ENCODE measurements at places on chromosomes 2 and 18.

- DNase-seq: no peak
These were observed 33.5 kb downstream of the NHEJ1 start for GRCh38 chr2:219127037-219127635.

GRCh38 chr2:66239655-66240054 is 195.3 kb upstream of the MEIS1 start:
- DNase-seq: no peak

DNA sequence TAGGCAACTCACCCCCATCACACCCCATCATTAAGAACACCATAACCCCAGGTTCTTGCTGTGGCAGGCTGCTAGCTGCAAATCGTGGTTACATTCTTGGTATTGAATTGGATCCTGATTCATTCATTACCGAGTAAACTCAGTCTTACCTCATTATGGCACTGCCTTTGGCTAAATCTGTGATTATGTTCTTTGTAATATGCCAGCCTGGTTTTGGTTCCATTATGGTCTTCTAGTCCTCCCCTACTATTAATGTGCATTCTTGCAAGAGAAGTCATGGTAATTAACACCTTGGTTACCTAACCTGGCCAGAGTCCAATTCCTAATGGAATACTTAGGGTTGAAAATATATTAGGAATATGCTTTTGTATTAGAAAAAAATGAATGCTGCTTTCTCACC is 258.9 kb upstream of the APCDD1 start:
- no peak for DNase-seq

GRCh38 chr2:239815671-239816070 is 209.5 kb downstream of the NDUFA10 start:
- no peak for DNase-seq

- no peak for DNase-seq
These were observed 159.7 kb upstream of the LHCGR start for GRCh38 chr2:48915227-48915626.

DNA sequence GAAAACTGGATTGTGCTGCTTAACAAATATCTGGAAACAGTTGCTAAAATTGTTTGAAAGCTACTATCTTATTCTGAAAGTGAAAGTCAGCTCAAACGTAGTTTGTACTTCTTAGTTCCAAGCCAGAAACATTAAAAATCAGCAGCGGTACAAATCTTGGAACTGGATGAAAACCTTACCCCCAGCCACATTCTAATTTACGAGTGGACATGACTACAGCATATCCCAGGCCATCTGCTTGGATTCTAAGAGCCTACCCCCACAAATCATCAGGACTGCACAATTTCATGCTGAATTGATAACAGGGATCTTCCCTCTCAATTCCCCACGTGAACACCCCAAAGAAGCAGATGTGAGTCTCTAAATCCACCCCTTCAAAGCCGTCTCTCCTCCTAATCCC is 158.7 kb upstream of the NCKAP5 start:
- DNase-seq: no peak

- no peak for DNase-seq
These were observed 151.9 kb upstream of the CWC22 start for GRCh38 chr2:180158961-180159360.

GRCh38 chr2:220935789-220936321 is 636.2 kb downstream of the EPHA4 start:
- DNase-seq: no peak

- no peak for DNase-seq
These were observed 307.4 kb upstream of the VWC2L start for GRCh38 chr2:214103276-214104001.

- DNase-seq: no peak
These were observed 11.5 kb upstream of the DIPK1C start for GRCh38 chr18:74468547-74469061.

GRCh38 chr2:183024339-183025095 is 13.7 kb downstream of the NCKAP1 start:
- no peak for DNase-seq

DNA sequence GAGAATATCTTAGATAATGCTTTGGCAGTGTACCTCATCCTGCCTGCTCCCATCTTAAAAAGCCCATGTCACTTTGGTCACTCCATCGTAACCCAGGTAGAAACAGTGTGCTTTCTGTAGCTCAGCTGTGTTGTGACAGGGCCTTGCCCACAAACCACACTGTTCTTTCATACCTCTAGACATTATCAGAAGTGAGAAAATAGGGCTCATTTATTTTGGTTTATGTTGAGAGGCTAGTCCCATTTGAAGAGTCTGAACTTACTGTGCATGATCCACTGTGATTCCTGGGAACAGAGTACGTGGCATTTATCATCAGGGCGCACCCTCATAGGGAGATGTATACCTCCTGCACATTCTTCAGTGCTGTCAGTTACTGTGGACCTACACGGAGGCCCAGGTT is 69.7 kb downstream of the FEZ2 start:
- no peak for DNase-seq

DNA sequence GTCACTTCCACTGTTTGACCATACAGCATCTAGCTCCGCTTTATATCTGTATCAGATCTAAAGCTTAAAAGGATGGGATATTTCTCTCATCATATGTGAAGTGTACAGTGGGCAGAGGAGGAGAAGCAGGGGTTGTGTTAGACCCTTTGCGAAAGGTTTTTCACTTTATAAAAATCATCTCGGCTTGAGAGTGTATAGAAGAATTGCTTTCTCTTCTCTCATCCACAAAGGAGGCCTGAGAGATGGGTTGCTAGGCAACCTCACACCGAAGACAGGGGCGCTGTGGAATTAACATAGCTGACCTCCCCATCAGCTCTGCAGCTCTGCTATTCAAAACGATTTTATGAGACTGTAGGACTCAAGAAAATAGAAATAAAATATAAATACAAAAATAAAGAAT is 70.2 kb upstream of the GALNT3 start:
- DNase-seq: no peak

DNA sequence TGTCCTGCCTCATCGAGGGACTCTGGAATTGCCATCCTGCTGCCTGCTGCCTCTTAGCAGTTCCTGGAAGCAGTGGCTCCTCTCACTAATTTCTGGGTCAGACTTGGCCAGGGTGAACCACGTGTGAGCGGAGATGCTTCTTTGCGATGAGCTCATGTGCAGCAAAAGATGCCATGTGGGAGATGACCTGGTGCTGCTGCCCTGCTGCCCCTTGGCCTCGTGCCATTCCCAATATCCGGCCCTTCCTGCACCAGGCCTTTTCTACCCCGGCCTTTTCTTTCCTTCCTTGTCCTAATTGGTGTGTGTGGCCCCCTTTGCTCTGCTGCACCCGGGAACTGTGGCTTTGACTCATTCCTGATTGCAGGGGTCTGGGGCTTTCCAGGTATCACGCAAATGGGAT is 296.9 kb upstream of the HS6ST1 start:
- DNase-seq: no peak

DNA sequence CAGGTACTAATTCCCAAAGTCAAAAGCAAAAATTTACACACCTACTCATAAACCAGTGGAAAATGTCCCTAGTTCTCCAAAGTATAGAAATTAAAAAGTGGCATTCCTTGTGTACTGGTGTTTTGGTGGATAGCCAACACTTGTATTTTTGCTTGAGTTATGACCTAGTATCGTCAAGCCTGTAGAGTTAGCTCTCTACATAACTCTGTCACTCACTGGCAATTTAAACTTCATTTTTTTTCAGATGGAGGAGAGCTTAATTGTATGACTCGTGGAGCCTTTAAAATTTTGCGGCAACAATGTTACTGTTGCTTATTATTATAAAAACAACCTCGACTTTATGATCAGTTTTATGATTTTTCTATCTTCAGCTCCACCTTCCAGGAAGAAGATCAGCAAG is 58.7 kb downstream of the ITGB6 start:
- no peak for DNase-seq

DNA sequence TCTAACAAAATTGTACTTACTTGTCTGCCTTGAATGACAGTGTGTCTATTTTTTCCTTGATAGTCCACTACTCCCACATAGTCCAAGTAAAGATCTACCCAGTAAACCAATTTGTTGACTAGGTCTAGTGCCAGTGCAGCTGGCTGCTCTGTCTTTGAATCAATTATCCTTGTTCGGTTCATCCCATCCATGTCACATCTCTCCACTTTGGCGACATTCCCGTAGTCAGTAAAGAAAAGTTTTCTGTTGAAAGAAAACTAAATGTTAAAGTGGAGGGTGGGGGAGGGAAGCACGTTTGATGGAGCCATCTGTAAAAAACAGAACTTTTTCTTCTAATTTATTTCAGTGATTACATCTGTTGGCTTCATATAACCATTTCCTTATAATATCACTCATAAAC is 1068.8 kb downstream of the LRP1B start:
- DNase-seq: no peak

DNA sequence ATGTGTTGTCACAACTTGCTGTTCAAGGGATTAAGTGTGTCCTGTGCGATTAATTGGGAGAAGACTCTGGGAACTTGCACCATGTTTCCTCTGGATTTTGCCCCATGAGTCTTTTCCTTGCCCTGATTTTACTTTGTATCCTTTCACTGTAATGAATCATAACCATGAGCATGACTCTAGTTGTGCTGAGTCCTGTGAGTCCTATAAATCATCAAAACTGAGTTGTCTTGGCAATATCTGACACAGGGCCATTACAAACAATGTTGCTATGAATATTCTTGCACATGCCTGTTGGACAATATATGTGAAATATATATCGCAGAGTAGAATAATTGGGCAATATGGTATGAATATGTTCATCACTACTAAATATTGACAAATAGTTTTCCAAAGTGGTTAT is 56.5 kb upstream of the COL5A2 start:
- DNase-seq: no peak

DNA sequence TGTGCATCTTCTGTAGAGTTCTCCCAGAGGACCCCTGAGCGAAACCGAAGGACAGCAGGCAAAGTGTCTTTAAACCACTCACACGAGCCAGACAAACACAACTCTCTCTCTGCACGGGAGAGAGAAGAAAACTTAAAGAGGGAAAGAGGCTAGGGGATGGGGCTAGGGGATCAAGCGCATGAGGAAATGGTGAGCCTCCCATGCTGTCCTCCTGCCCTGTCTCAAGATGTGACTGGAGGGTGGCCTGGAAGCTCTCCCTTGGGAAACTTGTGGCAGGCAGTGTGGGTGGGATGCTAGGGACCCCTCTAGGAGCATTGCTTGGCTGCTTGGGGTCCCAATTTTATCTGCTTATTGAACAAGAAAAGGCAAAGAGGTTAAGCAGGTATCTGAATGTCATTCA is 44.5 kb downstream of the CYP26B1 start:
- DNase-seq: no peak

DNA sequence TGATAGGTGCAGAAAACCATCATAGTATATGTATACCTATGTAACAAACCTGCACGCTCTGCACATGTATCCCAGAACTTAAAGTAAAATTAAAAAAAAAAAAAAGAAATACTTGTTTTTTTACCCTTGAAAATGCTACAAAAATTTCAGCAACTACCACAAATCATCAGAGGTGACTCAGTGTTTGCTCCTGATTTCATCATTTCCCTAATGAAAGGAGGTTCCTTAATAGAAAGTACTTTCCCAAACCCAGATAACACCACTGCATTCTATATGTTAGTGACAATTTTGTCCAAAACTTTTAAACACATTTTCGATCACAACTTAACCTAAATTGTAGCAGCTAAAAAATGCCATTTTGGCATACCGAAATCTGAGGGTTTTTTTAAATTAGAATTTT is 163.3 kb downstream of the SLC39A10 start:
- DNase-seq: no peak

- DNase-seq: no peak
These were observed 137.0 kb downstream of the NCKAP5 start for GRCh38 chr2:133431289-133431688.

- DNase-seq: peak; percentile 16
These were observed 159.9 kb downstream of the LOXHD1 start for GRCh38 chr18:46497129-46497528.

- no peak for DNase-seq
These were observed 489.7 kb downstream of the EIPR1 start for GRCh38 chr2:2887772-2888387.

GRCh38 chr18:78993014-78993926 is 13.7 kb downstream of the SALL3 start:
- no peak for DNase-seq

- DNase-seq: no peak
These were observed 47.8 kb downstream of the INPP4A start for GRCh38 chr2:98492441-98492840.

DNA sequence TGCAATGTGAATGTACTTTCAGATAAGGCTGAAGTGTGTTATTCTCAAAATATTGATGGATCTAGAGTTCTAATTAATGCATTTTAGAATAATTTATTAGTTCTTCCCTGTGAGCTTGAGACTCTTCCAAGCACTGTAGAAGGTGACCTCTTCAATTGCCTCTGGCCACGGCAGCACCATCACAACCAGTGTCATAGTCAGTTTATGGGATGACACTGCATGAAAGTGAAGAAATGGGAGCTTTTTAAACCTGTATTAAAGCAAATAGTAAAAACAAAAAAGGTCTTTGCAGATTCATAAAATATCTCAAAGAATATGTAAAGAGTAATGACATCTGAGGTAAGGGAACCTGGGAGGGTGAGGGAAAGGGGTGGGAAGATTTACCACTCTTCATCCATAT is 52.0 kb downstream of the OXER1 start:
- no peak for DNase-seq

- no peak for DNase-seq
These were observed 58.1 kb downstream of the ARHGAP25 start for GRCh38 chr2:68792751-68793150.

DNA sequence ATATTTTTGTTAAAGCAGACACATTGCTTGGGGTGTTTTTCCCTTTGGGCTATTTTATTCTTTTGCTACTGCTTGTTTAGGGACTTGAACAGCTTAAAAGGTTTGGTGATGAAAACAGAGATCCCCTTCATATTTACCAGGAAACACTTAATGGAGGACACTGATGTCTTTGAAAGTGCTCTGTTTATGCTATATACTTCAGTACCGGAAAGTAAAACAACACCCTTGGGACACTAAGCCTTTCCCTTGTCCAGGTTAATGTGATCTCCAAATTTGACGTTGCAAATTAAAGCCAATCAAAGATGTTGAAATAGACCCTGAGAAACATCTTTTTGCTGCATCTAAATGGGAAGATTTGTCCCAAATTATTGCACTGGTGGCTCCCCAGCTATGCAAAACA is 564.6 kb upstream of the PKDCC start:
- no peak for DNase-seq

- no peak for DNase-seq
These were observed 416.3 kb upstream of the PIK3C3 start for GRCh38 chr18:41538751-41539150.

GRCh38 chr18:35490894-35491699 is 6.7 kb downstream of the INO80C start:
- DNase-seq: no peak

DNA sequence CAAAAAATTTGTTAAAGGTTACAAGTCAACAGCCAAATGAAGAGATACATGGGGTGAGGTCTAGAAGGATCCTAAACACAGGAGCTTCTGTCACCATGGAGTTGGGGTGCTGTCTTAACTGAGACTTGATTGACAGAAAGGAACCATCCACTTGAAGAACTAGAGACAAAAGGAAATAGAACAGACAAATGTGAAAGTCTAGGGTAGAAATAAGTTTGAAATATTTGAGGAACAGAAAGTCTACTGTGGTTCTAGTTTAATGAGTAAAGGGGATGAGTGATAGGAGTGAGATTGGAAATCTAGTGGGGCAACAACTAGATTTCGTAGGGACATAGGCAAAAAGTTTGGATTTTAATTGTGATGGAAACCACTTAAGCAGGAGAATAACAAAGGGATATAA is 18.7 kb downstream of the RBBP8 start:
- DNase-seq: no peak

GRCh38 chr18:79511671-79512301 is 116.1 kb downstream of the NFATC1 start:
- DNase-seq: no peak

Data from stimulated activated CD4-positive, alpha-beta T cell treated with anti-CD3 and anti-CD28 coated beads, TNF-alpha, amount 100 ng/mL, for 24 hours (primary cell).